AG04449 (cell line): ENCODE measurements at places on chromosomes 7 and 10.

DNA sequence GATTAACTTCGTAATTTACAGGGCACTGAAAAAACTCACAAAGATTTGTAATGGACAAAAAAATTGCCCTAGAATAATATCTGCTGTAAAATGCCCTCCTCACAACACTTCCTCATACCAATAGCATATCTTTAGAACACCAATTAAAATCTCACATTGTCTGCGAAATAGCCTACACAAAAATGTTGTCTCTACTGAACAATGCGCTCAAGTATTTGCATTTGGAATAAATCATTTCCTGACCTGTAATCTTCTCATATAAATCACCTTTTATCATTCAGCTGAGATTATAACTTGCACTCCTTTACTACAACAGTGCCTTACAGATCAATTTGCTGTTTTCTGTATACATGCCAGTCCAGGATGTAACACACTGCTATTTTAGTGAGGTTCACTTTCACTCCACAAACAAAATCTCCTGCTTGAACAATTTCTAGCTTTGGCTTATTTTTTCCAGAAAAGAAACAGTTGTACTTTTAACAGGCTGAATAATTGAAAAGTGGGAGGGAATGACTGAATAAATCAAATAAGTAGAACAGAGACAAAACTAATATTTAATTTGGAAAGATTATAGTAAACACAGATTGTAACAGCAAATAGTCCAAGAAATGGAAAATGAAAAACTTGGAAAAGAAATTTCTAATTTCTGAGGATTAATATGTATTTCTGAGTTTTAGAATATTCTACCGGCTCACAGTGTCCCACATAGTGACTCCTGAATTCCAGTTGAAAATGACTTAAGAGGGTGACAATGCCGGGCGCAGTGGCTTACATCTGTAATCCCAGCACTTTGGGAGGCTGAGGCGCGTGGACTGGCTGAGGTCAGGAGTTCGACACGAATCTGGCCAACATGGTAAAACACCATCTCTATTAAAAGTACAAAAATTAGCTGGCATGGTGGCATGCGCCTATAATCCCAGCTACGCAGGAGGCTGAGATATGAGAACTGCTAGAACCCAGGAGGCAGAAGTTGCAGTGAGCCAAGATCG, 30.6 kb downstream of the JMJD1C start:
- DNase-seq: no peak

DNA sequence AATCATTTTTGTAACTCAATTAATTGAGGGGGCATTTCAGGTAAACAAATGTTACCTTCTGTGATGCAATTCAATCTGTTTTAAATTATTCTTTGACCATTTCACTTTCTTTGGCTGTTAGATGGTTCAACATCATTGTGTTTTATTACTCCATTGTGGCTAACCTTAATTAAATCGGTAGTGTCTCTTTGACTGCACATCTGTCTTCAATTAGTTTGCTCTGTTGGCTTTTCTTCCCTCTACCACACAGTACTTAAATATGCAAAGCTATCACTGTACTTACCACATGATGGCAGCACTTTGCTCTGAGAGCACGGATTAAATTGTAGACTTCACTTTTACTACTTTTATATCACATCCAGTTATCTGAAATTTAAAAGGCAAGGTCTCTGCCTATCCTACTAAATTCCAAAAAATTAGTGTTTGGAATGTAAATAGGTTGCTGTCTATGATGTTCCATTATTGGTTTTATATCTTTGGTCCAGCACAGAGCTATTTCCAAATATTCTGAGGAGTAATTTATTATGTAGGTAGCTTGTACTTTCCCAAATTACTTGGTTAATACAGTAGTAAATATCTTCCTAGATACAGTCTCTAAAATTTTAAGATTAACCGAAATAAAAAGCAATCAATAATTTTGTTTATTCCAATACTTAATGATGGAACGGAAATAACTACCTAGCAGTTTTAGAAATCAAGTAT, 352.0 kb downstream of the PCLO start:
- peak; percentile 61 for DNase-seq

DNA sequence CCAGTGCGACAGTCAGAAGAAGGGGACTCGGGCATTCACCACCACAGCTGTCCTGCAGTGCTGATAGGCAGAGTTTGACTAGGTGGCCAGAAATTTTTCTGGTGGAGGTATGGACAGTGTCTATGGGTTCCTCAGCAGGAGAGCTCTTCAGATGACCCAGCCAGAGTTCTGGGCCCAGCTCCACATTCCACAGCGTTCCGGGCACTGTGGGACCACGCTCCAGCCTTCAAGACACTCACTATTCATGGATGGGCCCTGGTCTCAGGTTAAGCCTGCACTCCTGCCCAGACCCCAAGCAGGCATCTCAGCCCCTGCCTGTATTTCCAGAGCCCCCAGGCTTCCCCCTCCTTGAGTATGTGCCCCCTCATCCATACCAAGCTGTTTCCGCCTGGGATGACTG, 497.0 kb upstream of the FOXK1 start:
- no peak for DNase-seq

- no peak for DNase-seq
Observed at GRCh38 chr7:32879460-32879859, 12.1 kb downstream of the KBTBD2 start.

- DNase-seq: no peak
Observed at GRCh38 chr10:120969219-120969645, 118.1 kb downstream of the WDR11 start.

DNA sequence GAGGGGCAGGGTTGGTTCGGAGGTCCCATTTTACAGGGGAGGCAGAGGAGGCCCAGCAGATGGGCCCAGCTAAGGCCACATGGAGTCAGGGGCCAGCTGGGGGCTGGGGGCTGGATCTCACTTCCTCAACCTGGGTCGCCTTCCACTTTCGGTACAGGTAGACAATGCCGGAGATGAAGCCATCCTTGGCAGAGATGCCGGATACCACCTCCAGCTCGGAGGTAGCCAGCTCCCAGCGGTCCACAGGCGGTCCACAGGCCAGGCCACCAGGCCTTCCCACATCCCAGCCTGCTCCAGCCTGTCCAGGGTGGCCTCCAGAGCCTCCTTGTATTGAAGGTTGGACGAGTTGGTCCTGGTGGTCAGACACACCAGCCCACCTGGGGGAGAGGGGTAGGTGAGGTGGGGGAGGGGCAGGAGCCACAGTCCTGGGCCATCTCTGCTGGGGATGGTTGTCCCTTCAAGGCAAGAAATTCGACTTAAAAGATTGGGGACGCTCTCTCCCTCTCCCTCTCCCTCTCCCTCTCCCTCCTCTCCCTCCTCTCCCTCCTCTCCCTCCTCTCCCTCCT, 3.9 kb downstream of the CLDN4 start:
- no peak for DNase-seq
